ENCODE measurements at places on chromosomes 4 and X.

- DNase-seq = no peak
Measured at GRCh38 chr4:112563431-112564200, 47.6 kb upstream of the NEUROG2 start.

DNA sequence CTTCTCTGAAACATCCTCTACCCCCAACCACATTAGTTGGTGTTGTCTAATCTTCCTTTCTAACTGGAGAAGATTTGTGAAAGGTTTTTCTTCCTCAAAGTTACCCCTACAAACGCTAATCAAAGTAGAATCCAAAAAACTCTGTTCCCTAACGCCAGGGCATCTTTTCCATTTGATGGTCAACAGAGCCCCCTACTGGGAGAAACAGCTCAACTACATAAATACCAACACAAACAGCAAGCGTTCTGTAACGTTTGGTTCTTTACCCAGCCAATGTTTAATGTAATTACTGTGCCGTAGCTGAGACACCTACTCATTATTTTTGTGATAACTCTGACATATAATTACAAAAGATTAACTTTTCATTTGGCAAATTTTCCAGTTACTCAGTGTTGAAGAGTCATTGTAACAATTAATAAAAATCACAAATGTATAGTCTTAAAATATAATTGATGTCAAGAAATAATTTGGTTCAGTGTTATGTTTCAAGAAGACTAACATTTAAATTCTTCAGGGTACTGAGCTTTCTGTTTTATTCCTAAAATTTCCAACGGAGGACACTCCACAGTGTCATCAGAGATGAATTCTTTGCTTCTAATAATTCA is 94.9 kb upstream of the TBC1D9 start:
- DNase-seq = no peak

GRCh38 chr4:110877778-110878370 is 255.0 kb upstream of the PITX2 start:
- no peak for DNase-seq

DNA sequence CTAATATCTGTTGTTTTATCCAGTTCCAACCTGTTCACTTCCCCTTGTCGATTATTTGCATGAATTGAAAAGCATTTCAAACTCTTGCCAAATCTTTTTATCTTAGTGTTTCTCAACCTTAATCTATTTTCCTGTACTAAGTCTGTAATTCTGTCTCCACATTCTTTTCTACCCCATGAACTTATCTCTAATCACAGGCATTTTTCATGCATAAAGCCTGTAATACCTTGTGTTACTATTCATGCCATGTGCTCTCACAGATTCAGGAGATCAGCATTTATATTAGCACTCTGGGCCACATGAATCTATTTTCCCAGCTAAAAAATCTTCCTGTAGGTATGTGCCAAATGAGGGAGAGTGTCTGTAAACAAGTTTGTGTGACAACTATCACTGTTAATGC is 1360.9 kb downstream of the STIM2 start:
- DNase-seq = no peak

GRCh38 chr4:77151241-77151640 is 5.8 kb upstream of the CCNG2 start:
- DNase-seq = no peak

DNA sequence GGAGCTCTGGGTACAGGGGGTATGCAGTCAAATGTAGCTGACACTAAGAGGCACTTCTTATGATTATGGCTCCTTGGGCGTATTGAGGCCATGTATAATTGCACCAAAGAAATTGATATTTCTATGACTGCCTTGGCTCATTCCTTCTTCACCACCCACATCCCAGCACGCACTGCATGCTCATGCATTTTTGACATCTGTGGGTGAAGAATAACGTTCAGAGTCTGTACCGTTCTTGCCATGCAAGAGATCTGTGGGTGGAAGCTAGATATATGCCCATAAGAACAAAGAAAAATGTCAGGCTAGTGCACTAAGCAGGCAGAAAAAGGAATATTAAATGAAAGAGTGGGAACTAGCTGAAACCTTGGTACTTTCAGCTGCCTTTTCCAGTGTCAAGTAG is 93.4 kb downstream of the EMCN start:
- DNase-seq = no peak

DNA sequence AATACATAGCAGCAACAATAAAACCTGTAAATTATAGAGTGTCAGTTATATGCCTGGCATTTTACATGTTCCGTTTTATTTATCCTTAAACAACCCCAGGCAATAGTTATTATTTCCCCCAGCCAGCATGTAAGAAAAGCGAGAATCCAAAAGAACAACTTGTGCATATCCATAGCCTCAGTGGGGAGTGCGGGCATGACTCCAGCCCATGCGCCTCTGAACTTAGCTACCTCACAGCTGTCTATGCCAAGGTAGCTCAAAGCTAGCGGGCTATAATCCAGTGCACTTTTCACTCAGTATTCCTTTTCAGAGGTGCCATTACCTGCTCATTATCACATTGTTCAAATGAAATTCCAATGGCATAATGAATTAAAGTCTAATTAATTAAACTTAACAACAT is 257.3 kb upstream of the EDNRA start:
- DNase-seq = no peak

DNA sequence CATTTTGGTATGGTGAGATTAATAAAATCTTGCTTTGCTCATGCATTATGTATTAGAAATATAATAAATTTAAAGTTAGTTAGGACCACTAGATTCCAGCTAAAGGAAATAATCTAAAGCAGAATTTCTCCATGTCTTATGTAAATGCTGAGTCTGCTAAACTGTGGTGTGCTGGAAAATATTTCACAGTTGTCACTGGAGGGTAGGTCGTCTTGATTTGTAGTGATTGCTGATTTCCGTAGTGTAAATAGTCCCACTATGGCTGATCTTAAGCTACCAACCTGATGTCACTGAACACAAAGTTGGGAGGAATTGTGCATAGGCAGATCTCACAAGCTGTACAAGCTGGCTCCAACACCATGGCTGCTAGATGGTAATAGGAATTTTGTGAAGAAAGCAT is 133.4 kb upstream of the NR3C2 start:
- DNase-seq = no peak

DNA sequence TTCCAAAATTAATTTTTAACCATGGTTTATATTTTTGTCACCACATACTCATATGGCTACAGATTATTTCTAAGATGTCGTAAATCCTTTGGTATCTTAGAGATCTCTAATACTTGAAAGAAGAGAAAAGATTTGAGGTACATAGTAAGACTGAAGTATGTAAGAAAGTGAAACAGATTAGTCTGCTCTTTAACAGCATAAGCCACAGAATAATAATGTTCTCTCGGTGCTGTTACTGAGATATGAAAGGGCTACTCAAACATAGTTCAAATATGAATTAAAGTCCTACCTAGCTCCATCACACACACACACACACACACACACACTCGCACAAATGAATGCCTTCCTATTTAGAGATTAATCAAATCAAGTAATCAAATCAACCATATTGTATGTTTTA is 274.1 kb upstream of the PCDH18 start:
- DNase-seq = no peak

DNA sequence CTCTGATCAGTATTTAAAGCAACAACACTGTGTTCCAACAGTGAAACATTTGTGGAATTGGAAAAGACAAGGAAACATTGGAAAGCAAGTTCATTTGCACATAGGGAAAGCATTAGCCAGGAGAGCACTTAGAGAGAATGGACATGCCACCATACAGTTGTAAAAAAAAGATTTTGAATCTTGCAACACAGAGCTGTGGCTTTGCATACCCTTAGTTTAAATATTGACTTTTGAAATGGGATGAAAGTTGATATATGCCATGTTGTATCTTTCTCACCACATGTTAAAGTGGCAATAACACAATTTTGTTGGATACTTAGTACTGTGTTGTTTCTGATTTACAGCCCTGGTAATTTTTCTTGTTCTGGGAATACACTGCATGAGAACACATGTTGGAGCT is 208.1 kb downstream of the BMPR1B start:
- DNase-seq = no peak

DNA sequence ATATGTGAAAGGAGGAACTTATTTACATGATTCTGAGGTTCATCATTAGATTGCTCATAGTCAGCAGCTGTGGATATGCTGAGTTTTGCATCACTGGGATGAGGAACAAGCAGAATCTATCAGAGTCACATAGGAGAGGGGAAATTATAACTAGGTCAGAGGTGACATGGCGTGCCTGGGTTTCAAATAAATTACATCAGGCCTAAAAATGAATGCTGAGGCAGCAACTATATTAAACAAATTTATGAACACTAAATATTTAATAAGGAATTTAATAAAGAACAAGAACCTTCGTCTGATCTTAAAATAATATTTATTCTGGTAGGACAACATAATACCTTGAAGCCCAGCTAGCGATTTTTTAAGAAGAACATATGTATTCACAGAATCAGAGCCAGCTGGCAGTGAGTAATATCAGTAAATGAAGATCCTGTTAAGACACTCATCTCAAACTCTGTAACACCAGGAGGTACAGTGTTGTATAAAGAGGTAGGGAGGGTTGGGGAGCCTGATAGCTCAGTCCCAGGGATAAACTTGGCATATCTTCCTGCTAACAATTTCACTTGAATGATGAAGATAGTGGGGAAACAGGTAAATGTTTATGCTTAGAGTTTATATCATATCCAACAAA is 60.9 kb upstream of the HS3ST1 start:
- DNase-seq = no peak

DNA sequence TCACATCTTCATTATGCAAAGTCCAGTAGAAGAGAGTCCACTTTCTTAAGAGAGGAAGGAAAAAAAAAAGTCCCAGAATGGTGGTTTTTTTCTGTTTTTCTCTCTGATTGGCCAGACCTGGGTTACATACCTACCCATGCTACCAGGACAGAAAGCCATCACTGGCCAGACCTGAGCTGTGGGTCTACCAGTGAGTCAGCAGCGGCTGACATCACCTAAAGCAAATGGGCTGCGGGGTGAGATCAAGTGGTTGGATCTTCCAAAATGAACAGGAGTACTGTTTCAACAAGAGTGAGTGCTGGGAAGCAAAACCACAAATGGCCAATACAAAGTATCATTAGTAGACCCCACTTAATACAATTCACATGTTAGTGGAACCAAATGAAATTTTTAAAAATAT is 1.6 kb upstream of the NDST3 start:
- no peak for DNase-seq

GRCh38 chr4:1176398-1177273 is 4.3 kb upstream of the SPON2 start:
- no peak for DNase-seq

GRCh38 chr4:57154191-57154590 is 44.0 kb upstream of the IGFBP7 start:
- DNase-seq = no peak

- no peak for DNase-seq
Measured at GRCh38 chrX:48752498-48752897, 9.0 kb upstream of the GLOD5 start.

- no peak for DNase-seq
Measured at GRCh38 chrX:105723966-105724735, 98.2 kb upstream of the NRK start.

GRCh38 chrX:39848900-39849299 is 248.9 kb downstream of the BCOR start:
- no peak for DNase-seq

- no peak for DNase-seq
Measured at GRCh38 chr4:151953312-151953711, 192.5 kb upstream of the GATB start.

GRCh38 chrX:27884654-27885053 is 76.9 kb downstream of the MAGEB10 start:
- no peak for DNase-seq

DNA sequence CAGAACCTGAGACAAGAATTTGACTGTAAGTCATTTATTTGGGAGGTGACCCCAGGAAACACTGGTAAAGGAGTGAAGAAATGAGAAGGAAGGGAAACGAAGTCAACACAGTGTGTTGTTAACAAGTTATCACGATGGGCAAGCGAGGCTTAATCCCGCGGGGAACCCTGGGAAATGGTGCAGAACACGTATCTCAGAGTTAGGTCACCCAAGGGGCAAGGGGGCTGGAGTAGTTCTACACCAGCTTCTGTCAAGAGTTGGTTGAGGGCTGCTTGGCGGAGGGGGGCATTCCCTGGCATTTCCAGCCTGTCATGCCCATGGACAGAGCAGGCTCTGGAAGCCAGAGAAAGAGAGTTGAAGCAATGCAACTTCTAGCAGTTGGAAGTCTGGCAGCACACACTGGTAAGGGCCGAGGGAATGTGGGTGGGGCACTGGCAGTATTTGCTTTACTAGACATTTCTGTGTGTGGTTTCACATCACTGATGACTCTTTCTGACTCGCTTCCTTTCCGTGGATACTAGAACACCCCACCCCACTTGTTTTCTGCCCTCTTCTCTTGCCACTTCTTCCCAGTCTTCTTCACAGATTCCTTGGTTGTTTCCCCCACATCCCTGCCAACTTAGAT is 52.2 kb upstream of the ADGRG2 start:
- DNase-seq = no peak

- DNase-seq = no peak
Measured at GRCh38 chr4:81700189-81700588, 228.5 kb upstream of the RASGEF1B start.

DNA sequence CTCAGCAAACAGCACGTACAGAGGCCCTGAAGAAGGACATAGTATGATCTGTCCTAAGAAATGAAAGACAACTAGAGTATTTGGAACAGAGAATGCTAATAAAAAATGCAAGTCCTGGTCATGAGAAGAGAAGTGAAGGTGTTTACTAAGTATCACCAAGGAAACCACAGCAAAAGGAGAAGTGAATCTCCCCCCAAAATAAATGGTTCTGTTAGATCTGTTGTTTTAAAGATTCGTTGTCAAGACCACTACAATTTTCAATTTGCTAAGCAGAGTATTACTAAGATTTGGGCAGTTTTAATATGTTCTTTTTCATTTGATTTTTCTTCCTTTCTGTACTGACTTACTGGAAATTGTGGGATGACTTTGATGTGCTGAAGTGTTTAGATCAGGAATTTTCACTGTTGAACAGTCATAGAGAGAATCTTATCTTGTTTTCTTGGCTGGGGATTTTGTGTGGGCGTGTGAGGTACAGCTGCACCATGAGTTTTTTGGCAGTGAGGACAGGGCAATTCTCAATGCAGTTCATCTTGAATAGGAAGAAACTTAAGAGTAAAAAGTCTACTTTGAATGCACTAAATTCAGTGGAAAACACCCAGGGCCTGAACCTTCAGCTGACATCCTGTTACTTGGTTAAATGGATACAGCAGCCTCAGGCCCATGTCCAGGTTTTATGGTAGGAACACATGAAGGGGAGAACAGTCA is 132.2 kb downstream of the STIM2 start:
- no peak for DNase-seq

- no peak for DNase-seq
Measured at GRCh38 chrX:110180928-110181310, 137.0 kb downstream of the AMMECR1 start.

GRCh38 chrX:42290608-42291007 is 367.3 kb upstream of the CASK start:
- DNase-seq = no peak

- DNase-seq = no peak
Measured at GRCh38 chr4:27398631-27399310, 538.1 kb downstream of the STIM2 start.

DNA sequence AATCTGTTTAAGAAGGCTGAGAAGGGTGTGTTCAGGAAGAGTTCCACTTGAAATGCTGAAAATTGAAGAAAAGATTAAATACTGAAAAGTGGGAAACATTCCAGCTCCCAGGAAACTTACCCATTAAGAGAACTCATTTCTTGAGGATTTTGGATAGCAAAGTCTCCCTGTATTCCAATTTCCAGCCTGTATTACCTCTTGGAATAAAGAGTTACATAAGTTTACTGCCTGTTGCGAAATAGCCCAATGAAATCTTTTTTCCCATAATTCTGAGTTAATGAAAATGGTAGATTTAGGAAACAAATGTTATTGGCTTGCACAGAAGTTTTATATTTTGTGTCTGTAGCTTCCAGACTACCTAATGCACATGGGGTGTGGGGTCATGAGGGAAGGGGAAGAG is 12.0 kb downstream of the NHSL2 start:
- DNase-seq = no peak

Measured in activated T-cell treated with anti-CD3 and anti-CD28 coated beads, Interleukin-2, amount 50 U/mL, for 4 hours (primary cell).